BE2C (cell line): ENCODE measurements at places on chromosomes 2 and 18.

- DNase-seq, result no peak
These were observed 92.6 kb downstream of the ACTR2 start for GRCh38 chr2:65320042-65320725.

GRCh38 chr2:196217116-196217515 lies 45.7 kb upstream of the STK17B start:
- DNase-seq, result no peak

DNA sequence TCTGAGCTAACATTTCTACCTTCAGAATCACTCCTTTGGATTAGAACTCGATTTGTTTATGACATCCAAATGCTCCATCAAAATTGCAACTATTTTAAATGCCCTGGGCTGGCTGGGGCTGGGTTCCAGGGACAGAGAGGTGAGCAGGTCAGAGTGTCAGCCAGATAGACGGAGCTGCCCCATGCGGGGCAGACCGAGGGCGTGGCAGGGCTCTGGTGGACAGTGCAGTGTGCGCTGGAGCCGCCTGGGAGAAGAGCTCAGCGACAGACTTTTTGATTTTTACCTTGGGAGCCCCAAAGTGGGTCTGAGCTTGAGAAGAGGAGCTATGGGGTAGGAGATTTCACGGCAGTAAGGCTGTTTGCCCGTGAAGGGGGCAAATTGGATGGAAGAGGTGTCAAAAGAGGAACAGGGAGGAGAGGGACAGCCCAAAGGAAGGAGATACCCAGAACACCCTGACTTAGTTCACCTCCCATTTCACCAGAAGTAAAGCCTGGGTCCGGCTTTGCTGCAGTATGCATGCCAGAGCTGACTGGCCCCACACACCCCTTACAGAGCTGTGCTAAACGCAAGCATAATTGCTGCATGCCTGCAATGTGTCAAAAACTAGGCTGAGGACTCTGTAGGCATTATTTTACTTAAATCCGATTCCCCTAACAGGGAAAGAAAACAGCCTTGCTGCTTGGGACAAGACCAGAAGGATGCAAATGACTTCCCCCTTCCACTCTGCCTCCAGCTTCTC lies 33.7 kb downstream of the EN1 start:
- no peak for DNase-seq

DNA sequence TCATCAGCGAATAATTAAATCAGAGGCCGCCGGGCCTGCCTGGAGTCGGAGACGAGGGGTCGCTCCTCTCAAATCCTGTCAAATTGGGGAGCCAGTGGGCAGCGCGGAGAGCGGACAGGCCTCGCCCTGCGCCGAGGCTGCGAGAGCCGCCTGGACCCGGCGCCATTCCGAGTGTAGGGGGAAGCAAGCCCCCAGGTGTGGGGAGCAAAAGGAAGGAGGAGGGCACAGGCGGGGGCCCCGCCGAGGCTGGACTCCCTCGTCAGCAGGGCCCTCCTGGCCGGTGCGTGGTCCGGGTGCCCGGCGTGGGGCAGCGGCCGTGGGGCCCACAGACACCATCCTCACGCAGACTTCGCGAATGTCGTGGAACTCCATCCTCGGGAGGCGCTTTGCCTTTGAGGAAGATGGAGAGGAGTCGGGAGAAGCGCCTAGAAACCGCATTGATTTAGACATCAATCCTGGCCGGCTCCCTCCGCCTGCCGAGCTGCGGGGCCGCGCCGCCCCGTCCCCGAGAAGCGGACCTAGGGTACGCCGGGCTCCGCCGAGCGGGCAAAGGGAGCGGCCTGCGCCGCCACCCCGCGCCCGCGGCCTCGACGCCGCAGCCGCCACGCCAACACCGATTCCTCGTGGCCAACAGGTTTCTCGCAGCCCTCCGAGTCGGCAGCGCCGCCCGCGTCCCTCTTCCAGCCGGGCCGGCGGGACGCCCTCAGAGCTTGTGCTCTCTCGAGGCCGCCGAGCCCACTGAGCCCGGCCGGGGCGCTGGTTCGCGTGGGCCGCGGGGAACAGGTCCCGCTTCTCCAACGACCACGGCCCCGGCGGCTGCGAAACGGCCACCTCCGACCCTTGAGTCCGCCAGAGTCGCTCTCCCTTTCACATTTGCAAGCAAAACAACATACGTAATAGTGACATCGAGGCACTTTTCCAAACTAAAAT lies 6.7 kb upstream of the ONECUT2 start:
- DNase-seq, result no peak

- no peak for DNase-seq
These were observed 331.9 kb downstream of the SLC8A1 start for GRCh38 chr2:40120026-40120425.

GRCh38 chr18:4416976-4417375 lies 38.1 kb downstream of the DLGAP1 start:
- DNase-seq, result no peak

DNA sequence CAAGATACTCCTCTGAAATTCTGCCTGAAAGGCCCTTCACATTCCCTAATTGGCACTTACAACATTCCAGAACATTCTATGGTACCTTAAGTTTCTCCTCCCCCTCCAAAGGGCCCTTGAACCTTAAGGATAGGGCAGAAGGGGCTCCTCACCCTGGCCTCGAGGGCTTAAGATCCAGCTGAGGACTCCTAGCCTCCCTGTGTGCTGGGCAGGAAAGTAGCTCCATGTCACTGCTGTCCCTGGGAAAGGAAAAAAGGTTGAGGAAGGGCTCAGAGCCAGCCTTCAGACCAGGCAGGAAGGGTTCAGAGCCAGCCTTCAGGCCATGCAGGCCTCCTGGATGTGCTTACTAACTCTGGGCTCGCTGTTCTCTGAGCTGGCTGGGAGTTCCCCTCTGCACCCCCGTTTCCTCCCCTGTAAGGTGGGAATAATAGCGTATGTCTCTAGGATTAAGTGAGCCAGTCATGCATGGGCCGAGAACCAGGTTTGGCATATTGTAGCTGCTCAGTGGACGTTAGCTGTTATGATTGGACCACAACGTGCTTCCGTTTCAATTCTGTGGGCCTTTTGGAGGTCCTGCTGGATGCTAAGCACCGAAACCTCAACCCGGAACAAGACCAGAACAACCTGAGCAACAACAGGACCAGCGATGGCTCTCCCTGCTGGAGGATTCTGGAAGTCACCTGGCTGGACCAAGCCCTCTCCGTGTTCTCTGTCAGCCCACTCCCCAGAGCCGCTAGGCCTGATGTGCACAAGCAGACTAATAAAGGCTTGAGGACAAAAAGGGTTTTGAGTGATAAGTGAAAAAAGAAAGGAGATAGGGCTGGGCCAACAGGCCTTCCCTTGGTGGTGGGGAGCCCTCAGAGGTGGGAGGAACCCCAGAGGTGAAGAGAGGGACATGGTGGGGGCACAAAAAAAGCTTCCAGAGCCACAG lies 1.0 kb upstream of the B3GNT7 start:
- no peak for DNase-seq

DNA sequence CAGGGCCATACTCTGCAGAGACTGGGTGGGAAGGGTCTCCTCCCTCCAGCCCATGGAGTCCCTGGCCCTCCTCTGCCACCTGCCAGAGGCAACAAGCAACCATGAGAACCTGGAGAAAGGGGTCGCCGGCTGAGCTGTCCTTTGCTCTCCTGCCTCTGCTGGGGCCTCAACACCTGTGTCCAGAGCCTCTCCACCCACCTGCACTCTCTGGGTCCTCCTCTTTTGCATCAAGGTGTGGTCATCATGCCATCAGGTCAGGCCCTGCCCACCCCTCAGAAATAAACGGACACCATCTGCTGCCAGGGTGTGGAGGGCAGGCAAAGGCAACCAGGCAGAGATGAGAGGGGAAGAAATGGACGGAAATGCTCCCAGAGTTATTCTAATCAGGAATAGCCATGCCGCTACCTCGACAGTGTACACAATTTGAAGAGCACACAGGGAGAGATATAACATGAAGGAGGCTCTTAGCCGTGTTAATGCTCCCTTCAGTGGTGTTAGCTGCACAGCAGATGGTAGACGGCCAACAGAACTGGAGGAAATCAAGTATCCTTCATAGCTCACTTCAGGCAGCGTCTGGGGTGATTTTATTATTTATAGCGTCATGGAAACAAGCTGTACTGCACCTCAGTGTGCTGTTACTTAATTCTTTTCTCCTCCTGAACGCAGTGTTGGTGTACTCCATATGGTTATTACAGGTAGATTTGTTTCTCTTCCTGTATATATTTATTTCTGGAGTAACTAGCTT lies 247.9 kb downstream of the TSN start:
- DNase-seq, result no peak

DNA sequence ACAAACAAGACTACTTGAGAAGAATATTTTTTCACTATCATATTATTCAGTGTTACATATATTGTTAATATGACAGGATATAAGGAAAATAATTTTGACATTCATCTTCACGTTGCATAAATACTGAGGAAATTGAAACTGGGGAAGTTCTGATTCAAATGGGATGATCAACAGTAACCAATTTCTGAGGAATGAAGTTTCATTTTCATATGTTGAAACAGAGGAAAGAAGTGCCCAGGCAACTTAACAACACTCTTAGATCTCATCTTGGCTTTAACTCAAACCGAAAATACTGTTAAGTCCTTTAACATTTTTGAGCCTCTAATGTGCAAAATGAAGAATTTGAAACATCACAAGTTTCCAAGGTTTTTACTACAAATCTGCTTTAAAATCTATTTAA lies 612.2 kb upstream of the VRK2 start:
- no peak for DNase-seq

- DNase-seq, result no peak
These were observed 203.3 kb downstream of the PTGR3 start for GRCh38 chr18:75005626-75006025.

DNA sequence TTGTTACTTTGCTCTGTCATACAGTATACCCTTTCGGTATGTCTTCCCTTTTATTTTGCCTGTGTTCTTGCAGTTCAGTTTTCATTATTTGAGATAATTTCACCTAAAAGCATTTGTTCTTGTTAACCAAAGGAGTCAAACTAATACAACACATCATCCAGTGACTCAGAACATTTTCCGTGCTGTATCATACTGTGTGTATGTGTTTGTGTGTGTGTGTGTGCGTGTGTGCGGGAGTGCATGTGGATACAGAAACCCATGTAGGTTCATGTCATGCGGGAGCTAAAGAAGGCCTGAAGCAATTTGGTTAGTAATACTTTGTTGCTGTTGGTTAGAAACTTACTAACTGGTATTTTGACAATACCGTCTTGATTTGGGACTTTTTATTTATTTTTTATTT lies 60.0 kb downstream of the CEP192 start:
- DNase-seq, result no peak

GRCh38 chr2:227163485-227163997 lies 464 bp downstream of the COL4A4 start:
- DNase-seq, result no peak

DNA sequence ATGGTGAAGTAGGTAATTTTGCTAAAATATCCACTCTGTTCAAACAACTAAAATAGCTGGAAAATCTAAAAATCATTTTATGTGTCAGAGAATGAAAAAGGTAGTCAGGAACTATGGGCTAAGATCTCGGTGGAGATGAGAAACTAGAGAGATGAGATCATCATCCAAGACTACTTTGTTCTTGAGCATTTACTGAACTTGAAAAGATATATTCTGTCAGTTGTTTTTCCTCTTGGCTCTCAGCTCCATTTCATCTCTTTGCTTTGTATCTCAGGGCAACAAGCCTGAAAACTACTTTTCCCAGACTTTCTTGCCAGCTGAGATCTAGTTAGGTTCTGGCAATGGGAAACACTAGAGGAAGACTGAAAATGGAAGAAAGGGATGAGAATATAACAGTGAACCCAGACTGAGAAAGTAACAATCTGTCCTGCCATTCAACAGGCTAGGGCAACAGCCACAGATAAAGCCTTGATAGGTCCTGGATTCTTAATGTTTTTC lies 346.2 kb upstream of the MEX3C start:
- no peak for DNase-seq

GRCh38 chr18:30381826-30382225 lies 660.7 kb downstream of the DSC3 start:
- DNase-seq, result no peak

GRCh38 chr2:186503827-186504606 lies 18.0 kb downstream of the ZC3H15 start:
- no peak for DNase-seq

GRCh38 chr2:113201496-113202304 lies 27.9 kb downstream of the PSD4 start:
- no peak for DNase-seq

DNA sequence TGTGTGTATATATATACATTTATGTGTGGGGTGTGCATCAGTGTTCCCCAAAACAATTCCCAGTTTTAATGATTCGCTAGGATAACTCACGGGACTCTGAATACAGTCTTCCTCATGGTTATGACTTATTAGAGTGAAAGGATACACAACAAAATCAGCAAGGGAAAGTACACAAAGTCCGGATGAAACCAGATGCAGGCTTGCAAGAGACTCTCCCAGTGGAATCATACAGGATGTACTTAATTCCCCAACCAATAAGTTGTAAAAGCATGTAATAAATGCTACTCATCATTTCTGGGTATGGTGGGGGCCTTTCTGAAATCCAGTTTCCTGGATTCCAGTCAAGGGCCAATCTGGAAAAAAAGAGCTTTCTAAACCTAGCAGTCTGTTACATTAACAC lies 654.1 kb upstream of the SYT4 start:
- DNase-seq, result no peak
